Stromal cell of bone marrow (primary cell): ENCODE measurements at places on chromosomes 6 and 20.

DNA sequence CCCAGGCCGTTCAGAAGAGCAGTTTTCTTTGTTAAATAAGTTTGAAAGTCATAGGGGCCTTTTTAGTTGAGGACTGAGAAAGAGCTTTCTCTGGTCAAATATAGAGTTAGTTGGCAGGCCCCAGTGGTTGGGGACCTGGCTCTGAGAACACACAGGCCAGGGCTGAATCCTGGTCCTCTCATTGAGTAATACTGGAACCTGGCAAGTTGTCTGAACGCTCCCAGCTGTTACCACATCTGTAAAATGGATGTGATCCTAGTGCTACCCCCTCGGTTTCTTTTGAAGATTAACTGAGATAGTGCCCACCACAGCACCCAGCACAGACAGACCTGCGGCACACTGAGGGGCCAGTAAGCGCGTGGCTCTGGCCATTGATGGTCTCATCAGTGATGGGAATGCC lies 215.5 kb downstream of the ZDHHC14 start:
- no peak for DNase-seq

DNA sequence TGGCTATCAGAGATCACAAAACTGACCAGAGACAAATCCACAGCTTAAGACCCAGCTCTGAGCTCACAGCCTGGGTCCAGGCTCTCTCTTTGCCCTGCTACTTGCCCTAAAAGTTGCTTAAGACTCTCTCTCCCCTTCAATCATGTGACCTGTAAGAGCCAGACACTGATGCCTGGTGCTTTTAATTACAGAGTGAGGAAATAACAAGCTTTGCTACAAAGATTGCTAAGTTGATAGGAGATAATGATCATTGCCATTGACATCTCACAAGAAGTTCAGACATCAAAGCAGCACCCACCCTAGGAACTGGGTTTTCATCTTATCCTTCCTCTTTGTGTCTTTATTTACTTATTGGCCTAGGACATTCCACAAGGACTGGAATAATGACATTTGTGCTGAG lies 125.9 kb upstream of the CD93 start:
- DNase-seq, result no peak

DNA sequence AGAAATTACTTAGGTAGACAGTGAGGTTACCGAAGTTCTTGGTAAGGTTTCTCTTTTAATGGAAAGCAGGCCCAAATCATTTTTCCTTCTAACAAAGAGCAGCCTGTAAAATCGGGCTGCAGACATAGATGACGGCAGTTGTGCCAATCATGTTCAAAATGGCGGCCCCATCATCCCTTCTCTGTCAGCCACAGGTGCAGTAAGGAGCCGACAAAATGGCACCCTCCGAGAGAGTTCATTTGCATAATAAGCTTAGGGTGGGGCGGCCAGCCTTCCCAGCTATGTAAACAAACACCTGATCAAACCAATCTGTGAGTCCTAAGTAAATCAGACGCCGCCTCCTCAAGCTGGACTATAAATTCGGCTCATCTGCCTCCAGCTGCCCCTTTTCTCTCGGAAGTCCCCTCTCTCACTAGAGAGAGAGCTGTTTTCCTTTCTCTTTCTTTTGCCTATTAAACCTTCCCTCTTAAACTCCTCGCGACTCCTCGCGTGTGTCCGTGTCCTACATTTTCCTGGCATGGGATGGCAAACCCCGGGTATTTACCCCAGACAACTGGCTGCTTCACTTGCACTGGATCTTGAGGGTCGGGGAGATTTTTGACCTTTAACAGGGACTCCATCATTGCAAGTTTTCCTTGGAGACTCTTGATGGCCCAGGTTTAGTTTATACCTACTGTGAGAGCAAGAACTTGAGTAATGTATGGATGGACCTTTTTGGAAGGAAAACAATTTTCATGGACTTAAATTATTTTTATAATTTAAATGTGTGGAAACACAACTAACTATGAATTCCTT lies 8.9 kb upstream of the DDR1 start:
- DNase-seq, result no peak

DNA sequence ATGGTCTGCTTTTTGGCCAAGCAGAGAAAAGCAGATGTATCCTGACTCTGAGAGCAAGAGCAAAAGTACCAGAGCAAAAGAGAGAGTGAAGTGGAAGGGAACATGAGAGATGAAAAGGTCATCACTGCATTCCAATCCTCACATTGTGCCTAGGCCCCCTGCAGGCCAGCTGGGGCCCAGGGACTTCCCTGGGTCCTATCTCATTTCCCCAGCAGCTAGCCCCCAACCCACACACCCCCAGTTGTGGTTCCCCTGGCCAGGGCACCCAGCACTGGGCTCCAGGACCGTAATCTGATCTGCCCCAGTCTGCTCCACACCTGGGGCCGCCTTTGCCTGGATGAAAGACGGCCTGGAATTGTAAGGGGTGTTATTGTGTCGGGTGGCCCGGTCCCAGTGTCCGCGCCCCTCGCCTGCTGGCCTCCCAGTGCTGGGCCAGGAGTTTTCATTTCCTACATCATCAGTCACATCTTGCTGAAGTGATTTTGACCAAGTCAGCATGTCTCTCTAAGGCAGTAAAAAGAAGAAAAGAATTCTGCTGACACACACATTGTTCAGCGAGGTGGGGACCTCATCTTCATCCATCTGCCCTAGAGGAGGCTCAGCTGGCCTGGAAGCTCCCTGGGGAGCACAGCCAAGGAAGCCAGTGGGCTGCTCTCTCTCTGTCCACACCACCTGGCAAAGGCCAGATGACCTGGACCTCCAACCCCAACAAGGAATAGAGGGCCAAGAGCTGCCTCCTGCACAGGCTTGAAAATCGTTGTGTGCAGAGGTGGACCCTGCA lies 4.0 kb upstream of the BMP7 start:
- no peak for DNase-seq

GRCh38 chr20:44034965-44035635 lies 120.4 kb downstream of the TOX2 start:
- DNase-seq, result no peak

GRCh38 chr6:135323202-135323668 lies 142.1 kb downstream of the MYB start:
- DNase-seq, result no peak

DNA sequence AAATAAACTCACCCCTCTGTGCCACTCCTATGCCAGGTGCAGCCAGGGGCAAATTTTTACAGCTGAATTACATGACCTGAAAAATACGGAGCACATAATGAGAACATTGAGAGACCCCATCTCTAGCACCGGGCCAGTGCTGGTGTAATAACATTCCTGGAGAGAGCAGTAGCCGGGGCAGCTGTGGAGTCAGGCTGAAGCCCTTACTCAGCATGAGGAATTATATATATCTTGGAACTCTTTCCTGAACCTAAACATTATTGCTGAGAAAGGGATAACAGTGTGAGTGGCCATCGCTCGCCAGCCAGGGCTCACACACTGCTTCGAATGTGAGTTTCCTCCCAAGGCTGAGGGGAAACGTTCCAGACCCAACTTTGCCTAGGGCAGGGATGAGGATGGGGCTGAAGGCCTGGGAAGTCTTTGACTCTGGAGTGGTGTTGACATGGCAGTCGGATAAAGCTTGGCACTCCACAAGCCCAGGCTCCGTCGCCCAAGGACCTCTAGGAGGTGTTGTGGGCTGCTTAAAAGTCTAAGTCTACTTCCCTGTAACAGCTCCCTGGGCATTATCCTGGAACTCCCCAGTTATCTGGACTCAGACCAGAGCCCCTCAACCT lies 269.8 kb downstream of the CDC5L start:
- DNase-seq, result no peak

GRCh38 chr6:53230775-53231467 lies 82.3 kb upstream of the GCM1 start:
- DNase-seq, result no peak
